ENCODE measurements at places on chromosomes 4 and X. TPM values are rescaled to one million over a fixed set of nuclear protein-coding genes. Genes with fewer than 3 reads are reported as not detected.

DNA sequence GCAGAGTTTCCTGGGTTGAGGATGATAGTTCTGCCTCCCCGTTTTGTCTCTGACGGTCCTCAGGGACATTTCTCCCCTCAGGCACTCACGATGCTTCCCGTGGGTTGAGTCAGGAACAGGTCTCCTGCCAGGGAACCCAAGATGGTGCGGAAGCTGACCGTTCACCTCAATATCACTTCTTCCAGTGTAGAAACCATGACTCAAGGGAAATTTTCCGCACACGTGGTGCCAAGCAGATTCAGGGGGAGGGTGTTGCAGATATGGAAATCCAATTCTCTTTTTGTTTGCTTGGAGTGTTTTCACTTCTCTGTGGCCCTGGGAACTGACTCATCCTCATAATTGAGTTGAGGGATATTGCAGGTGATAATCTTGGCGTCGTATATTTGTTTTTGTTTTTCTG, 46.7 kb downstream of the CXorf49B start:
- H3K36me3 ChIP-seq, result no peaks in the 10 kb centered on the region
- H3K4me3 ChIP-seq, result no peak overlapping the region
- no peak overlapping the region for H3K27ac ChIP-seq

HGFAC gene
- 0.32 TPM for total RNA-seq

DNA sequence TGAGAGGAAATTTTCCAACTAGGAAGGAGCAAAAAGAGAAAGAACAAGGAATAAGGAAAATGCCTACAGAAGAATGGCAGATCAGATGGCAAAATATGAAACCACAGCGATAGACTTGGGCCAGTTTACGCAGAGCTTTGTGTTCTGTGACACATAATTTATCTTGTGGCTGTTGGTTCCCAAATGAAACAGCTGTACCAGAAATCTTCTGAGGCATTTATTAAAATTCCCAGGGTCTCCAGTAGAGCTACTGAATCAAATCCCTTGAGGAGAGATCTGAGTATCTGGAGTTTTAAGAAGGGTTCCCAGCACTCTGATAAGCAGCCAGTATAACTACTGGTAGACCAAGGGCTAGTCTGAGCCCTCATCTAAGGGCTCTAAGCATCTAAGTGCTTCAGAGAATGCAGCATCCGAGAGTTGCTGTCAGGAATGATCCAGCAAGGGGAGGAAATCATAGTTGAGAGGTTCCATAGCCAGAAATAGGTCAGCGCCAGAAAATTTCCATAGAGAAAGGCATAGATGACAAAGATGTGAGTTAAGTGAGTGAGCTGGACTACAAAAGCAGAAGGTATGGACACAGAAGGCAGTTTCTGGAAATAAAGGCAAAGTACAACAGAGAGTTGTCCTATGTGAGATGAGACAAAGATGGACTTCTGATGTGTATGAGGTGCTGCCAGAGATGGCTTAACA, 46.3 kb upstream of the FAM241A start:
- H3K4me1 ChIP-seq, result no peaks in the 10 kb centered on the region
- no peak overlapping the region for H3K4me3 ChIP-seq
- H3K27ac ChIP-seq, result no peak overlapping the region
- H3K36me3 ChIP-seq, result no peaks in the 10 kb centered on the region

ZC4H2 gene
- total RNA-seq, result 5.6 TPM

OCIAD2 gene
- 14.8 TPM for total RNA-seq

PAGE1 gene
- total RNA-seq, result not detected

TRO gene
- 4.0 TPM for total RNA-seq

GRCh38 chrX:27309406-27309805, 153.7 kb downstream of the PPP4R3C start:
- no peaks in the 10 kb centered on the region for H3K4me1 ChIP-seq
- no peaks in the 10 kb centered on the region for H3K36me3 ChIP-seq
- H3K27ac ChIP-seq, result no peak overlapping the region
- no peaks in the 10 kb centered on the region for H3K27me3 ChIP-seq
- no peak for DNase-seq
- H3K4me3 ChIP-seq, result no peak overlapping the region

DNA sequence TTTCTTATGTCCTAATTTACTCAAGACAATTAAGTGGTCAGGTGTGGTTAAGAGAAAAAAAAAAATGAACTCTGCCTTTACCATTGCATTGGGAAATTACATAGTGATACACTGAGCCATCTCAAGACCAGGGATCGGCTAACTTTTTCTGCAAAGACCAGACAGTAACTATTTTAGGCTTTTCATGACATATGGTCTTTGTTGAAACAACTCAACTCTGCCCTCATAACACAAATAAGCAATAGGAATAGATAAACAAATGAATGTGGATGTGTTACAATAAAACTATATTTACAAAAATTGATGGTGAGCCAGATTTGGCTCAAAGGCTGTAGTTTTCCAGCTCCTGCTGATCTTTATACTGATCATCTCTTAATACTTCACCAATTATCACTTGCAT, 632.6 kb upstream of the INTU start:
- H3K27ac ChIP-seq, result no peak overlapping the region
- no peaks in the 10 kb centered on the region for H3K4me1 ChIP-seq
- H3K36me3 ChIP-seq, result no peaks in the 10 kb centered on the region
- no peak overlapping the region for H3K4me3 ChIP-seq

ZNF732 gene
- not detected for total RNA-seq

- H3K4me3 ChIP-seq, result no peak overlapping the region
- no peaks in the 10 kb centered on the region for H3K4me1 ChIP-seq
- H3K36me3 ChIP-seq, result no peaks in the 10 kb centered on the region
- no peak overlapping the region for H3K27ac ChIP-seq
- no peaks in the 10 kb centered on the region for H3K27me3 ChIP-seq
Measured at GRCh38 chr4:123708902-123709301, 312.3 kb downstream of the SPRY1 start.

DNA sequence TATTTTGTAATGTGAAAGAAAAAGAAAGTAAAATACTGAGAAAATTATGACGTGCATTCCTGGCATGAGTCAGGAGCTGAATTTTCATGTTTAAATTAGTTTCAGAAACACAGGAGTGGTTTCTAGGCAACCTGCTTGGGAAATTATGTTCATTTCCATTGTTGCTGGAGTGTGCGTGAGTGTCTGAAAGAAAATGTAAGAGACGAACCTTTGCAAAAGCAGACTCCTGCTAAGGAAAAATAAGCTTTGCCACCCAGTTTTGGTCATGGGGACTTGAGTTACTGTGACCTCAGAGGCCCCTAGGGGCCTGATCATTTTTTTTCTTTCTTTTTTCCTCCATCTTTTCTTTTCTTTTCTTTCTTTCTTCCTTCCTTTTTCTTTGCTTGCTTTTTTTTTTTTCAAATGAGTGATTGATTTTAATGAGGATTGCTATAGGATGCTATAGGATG, 18.8 kb upstream of the CHRNA9 start:
- H3K4me1 ChIP-seq, result no peaks in the 10 kb centered on the region
- DNase-seq, result no peak
- H3K4me3 ChIP-seq, result peak overlapping the region; percentile 41
- H3K36me3 ChIP-seq, result no peaks in the 10 kb centered on the region
